ENCODE measurements at places on chromosomes 11 and 22. TPM values are rescaled to one million over a fixed set of nuclear protein-coding genes. Genes with fewer than 3 reads are reported as not detected.

Gene NRGN
- total RNA-seq = 8.0 TPM

Gene PRR5L
- 10.6 TPM for total RNA-seq

- ATAC-seq = no peak
These were observed 105.8 kb upstream of the SLC5A12 start for GRCh38 chr11:26827567-26828081.

DNA sequence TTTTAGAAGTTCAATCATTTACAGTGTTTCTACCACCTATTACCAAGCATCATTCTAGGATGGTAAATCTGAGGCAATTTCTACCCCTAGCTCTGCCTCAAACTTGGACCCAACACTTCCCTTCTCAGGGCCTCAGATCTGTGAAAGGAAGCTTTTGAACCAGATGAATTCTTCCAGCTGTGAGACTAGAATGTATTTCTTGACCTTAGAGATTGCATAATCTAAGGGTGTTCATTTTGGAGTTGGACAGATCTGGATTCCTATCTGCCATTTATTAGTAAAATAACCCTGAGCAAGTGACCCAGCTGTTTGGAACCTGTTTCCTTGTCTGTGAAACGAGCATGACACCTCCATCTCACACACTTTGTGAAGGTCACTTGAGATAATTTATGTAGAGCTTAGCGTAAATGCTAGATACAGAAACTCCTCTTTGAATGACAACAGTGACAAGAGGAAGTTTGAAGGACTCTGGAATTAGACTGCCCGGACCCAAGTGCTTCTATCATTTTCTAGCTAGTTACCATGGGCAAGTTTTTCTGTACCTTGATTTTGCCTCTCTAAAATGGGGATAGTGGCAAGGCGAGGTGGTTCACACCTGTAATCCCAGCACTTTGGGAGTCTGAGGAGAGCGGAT lies 3.8 kb upstream of the INTS5 start:
- ATAC-seq = no peak

DNA sequence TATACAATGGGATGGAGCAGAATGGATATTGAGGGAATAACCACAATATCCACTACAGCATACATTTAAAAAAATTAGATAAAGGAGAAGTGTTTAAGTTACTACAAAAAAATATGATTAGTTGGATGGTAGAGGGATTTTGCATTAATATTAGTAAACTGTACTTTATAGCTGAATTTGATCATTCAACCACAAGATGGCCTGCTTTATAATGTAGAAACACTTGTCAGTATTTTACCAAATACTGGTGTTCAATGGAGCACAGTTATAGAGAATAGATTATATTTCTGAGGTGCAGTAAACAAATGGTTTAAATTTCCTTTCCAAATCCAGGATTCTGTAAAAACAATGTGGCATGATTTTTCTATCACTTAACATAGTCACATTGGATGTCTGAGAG lies 818.8 kb upstream of the CHORDC1 start:
- ATAC-seq = no peak

GRCh38 chr22:45678961-45679912 lies 7.6 kb downstream of the ATXN10 start:
- peak; percentile 81 for ATAC-seq

Gene IL10RA
- total RNA-seq = 63.0 TPM

- ATAC-seq = no peak
These were observed 1.6 kb downstream of the IFITM10 start for GRCh38 chr11:1748636-1749394.

Gene TFIP11
- 50.4 TPM for total RNA-seq

- peak; percentile 43 for ATAC-seq
These were observed 7.4 kb downstream of the USP2 start for GRCh38 chr11:119373921-119374631.

DNA sequence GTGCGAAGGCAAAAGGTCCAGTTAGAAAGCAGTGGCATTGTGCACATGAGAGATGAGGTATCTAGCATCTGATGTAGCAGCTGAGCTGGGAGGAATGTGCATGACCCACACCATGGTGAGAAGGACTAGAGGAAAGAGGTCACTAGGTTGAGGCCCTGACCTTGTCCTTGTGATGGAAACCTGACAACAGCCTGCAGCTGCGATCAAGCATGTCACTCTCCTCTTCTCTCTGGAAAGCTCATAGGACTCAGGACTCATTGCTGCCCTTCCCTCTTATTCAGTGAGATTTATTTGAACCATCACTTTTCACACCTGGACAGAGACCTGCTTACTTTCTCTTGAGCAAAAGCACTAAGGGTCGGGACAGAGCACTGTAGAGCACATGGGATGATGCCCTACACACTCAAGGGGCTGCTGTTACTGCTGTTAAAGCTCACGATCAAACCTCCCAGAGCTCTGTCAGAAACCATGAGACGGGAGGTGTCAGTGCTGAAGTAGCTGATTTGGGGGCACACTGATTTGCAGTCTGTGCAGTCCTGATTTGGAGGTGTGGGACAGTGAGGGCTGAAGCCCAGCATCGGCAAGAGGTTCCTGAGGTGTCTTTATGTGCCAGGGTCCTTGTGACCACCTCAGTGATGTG lies 104.3 kb downstream of the VPREB1 start:
- no peak for ATAC-seq

GRCh38 chr11:21446939-21447590 lies 745.8 kb upstream of the ANO5 start:
- no peak for ATAC-seq

DNA sequence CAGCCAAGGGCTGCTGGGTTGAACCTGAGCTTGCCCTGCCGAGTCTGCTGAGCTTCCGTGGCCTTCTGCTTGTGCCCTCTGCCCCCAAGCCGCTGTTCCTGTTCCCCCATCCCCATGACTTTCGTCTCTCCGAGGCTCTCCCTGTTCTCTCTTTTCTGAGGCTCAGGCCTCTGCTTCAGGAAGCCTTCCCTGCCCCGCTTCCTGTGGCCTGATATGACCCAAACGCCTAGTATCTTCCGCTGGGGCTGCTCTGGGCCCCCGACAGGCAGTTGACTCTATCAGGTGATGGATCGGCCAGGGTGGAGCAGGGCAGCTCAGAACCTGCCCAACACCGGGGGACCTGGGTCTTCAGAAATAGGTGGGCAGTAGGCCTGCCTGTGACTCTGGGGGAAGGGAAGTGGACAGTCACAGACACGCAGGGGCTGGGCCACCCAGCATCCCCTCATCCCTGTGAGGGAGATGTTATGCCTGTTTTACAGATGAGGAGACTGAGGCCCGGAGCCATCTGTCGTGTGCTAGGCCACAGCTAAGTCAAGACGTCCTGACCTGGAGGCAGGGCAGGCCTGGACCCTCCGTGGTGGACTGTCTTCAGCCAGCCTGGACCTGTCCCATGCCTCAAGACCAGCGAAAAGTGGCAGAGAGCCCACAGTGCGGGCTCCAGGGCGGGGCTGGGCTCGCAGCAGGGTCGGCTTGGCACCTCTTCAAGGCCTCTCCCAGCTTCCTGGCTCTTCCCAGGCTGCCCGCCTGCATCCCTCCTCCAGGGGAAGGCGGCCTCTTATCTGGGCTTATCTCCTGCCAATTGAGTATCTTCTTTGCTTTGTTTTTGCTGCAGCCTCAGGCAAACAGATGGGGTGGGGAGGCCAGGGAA lies 16.2 kb downstream of the BAD start:
- ATAC-seq = no peak

DNA sequence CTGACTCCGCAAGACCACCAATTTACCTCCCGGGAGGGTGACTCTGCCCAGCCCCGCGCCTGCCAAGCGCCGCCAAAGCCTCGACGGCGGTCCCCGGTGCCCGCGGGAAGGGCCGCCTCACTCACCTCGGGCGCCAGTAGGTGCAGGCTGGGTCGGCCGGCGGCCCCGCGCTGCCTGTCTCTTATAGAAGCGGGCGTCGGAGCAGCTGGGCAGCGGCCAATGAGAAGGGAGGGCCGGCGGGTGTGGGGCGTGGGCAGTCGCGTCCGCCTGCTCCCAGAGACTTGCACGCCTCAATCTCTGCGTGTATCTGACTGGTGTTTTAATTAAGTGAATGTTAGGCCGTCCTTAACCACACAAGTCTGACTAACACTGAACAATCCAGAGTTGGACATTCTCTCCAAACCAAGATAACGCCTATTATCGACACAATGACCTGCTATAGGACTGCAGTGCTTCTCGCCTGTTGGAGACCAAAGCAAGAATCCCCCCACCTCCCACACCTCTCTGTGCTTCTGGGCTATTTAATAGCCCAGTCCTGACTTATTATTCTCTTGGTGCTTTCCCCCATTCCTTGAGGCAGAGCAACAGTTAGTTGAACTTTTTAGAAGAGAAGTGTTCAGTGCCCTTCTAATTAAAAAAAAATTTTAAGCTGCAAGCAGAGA lies at the start of gene TPH1:
Gene TPH1, minus strand, starts transcription at position 154 of the 662 bp plus-strand sequence. CDS start 5,507 bp downstream, outside the sequence.
- ATAC-seq = no peak

Gene JRKL
- 12.8 TPM for total RNA-seq

DNA sequence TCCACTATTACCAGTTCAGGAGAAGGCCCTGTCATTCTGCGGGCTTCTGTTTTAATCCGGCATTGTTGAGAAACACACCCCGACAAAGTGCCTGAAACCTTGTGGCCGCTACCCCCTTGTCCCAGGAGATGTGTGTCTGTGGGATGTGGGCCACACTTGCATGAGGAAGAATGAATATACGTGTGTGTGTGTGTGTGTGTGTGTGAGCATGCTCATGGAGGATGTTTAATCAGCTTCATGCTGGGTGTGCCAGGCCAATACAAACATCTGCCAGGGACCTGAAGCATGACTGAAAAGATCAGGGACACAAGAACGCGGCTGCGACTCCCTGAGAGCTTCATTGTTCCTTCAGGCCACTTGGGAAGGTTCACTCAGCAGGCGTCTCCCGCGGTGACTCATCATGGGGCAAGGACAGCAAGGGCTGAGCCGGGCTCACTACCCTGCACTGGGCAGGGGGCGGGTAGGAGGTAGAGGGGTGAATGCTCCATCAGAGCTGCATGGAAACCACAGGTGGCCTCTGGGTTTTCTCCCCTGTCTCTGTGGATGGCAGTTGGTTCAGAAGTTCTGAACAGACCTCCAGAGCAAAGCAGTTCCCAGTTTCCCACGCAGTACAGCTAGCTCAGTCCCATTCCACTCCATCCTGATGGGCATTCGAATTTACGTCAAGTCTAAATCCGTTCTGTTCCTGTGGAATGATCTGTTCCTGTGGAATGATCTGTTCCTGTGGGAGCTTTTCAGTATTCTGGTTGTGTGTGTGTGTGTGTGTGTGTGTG lies 7.0 kb upstream of the MALAT1 start:
- no peak for ATAC-seq

DNA sequence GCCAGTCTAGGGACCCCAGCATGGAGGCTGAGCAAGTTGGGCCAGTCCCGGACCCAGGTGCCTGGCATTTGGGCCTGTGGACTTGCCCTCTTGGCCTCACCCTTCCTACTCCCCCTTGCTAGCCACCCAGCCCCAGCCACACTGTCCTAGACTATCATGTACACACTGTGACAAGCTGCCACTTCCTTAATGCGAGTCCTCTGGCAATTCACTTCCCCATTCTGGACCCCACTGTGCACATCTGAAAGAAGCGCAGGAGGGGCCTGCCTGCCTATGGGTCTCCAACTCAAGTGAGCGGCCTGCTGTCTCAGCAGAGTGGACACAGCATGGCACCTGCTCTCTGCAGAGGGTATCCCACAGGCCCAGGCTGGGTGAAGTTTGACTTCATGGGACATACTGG lies 68.5 kb upstream of the LMO1 start:
- ATAC-seq = no peak

DNA sequence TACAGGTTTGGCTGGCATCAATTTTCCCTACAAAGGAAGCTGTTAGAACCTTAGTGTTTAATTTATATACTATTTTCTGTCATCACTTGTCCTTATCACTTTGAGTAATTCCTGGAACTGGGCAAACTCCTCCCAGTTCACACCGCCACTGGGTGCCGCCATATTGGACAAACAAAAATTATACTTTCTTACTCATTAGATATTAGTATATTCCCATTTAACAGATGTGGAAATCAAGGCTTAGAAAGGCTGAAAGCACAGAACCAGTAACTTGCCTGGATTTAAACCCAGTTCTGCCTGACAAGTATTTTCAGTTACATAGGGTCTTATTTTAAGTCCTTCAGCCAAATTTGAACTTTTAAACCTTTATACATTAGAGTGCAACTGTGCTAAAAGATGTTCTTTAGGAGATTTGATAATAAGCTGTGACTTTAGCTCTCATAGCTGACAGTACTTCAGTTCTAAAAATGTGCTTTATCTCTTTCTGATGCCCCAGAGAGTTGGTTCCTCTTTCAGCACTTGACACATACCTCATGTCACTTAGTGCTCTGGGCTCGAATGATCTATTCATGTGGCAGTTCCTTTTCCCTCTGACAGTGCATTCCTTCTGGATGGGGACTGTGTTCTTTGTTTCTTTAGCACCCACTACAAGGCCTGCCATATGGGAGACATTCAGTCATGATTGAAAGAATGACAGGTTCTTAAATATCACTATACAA lies 25.4 kb downstream of the COA4 start:
- no peak for ATAC-seq

- no peak for ATAC-seq
These were observed 10.8 kb downstream of the RIBC2 start for GRCh38 chr22:45424241-45424731.

DNA sequence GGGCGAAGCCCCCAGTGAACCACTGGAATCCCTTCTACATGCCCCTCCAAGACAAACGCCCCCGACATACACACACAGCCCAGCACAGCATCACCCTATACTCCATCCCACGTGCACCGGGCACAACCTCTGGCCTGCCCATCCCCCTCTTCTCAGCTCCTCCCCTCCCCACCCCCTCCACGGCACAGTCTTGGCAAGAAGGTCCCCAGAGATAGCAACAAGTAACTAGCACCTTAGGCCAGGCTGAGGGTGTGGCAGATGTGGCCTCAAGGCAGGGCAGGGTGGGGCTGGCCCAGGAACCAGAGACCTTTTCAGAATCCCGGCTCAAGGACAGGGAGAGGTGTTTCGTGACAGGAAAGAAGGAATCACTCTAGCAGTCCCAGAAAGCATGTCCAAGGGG lies 54.3 kb downstream of the CYTH4 start:
- ATAC-seq = no peak

DNA sequence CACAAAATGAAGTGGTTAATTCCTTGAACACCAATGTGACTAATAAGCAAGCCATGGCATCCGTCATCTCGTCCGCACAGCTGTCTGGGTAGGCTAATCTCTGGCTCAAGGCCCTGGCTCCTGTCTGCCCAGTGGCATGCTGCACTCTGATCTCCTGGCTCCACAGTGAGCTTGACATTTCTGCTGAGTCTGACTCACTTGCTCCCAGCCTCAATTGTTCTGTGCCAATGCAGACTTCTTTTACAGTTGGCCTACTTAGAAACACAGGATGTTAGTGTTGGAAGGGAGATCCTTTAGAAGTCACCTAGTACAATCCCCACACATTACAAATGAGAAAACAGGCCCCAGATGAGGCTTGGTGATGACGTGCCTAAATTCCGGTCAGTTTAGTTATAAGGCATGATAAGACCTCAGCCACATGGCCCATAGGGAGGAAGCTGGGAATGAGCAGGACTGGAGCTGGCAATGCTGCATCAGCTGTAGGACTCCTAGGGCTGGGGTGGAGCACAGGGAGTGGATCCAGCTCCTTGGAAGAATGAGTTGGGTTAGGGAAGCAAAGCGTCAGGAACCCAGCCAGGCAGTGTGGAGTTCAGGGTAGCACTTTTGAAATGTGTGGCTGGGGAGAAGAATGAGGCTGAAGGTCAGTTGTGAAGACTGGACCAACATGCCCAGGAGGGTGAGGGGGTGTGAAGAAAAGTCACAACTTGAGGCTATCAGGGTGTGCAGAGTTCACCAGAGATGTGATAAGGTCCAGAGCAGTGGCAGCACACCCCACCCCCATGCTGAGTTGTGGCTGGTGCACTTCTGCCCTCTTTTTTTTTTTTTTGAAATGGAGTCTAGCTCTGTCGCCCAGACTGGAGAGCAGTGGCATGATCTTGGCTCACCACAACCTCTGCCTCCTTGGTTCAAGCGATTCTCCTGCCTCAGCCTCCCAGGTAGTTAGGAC lies 70.2 kb upstream of the EED start:
- ATAC-seq = peak; percentile 34

Gene DGAT2
- total RNA-seq = 2.4 TPM

- ATAC-seq = peak; percentile 3
These were observed 38.1 kb upstream of the ADA2 start for GRCh38 chr22:17257121-17258001.
